Karpas-422 (cell line): ENCODE measurements at places on chromosomes 16 and 17.

DNA sequence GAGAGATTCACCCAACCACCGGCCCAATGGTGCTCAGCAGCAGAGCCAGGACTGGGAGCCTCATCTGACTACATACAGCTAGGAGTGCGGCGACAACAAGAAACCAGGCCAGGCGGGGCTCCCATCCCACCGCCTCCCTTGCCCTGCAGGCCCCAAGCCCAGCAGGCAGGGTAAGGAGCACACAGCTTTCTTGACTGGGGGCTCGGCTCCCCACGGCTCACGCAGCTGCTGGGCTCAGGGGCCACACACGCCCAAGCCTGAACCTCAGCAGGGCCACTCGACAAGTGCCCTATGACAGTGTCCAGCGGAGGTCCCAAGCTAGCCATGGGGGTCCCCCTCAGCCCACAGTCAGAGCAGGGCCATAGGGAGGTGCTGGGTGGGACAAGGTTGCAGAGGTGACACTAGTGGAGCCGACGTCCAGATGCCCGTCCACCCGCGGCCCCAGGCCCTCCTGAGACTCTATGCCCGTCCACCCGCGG, 13.7 kb downstream of the PIEZO1 start:
- DNase-seq = no peak

GRCh38 chr16:82935766-82936165, 309.0 kb downstream of the CDH13 start:
- peak; percentile 78 for DNase-seq

DNA sequence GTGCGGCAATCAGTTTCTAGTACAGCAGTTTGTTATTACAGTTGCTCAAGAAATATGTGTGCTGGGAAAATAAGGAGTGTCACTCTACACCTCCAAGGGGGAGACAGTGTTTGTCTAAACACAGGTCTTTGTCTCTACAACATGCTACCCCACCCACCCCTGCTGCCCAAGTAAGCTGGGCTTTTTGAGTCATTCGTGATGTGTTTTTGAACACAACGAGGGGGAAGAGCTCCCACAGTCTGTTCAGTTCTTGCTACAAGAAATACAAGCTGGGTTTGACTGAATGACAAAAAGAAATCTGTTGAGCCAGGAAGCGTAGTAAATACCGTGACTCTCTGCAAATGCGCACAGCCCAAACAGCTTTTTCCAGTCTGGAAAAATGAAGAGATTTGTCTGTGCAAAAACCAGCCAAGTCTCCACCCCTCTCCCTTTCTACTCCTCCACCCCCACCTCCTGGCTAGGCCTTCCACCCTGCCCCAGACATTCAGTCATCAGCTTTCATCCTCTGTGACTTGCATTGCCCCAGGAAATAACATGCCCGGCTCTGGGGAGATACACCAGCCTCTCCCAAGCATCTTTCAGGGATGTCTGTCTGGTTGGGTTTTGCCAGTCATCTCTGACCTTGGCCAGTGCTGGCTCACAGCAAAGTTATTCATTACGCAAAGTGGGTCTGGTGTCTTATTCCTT, 25.7 kb downstream of the CHD9 start:
- DNase-seq = peak; percentile 27

- no peak for DNase-seq
Measured at GRCh38 chr17:1120596-1121441, 59.0 kb downstream of the ABR start.

- DNase-seq = no peak
Measured at GRCh38 chr16:17301184-17301583, 169.6 kb downstream of the XYLT1 start.

GRCh38 chr17:67733449-67733848, 15.7 kb downstream of the NOL11 start:
- no peak for DNase-seq

DNA sequence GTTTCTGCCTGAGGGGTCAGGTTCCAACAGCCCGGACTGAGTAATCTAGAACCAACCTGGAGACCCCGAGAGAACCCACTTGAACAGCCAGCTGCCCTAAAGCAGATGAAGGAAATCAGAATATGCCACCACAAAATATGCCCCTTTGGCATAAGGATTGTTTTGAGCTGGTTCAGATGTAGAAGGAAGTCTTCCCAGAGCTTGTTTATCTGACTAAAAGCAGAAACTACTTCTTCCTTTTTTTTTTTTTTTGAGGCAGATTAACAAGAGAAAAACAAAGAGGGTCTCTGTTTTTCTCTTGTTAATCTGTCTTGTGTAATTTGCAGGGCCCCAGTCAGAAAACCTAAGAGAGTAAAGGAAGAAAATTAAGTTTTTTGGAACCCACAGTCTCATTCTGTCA, 53.0 kb downstream of the PECAM1 start:
- DNase-seq = no peak

- DNase-seq = peak; percentile 62
Measured at GRCh38 chr16:67649494-67649931, 4.6 kb downstream of the CARMIL2 start.

DNA sequence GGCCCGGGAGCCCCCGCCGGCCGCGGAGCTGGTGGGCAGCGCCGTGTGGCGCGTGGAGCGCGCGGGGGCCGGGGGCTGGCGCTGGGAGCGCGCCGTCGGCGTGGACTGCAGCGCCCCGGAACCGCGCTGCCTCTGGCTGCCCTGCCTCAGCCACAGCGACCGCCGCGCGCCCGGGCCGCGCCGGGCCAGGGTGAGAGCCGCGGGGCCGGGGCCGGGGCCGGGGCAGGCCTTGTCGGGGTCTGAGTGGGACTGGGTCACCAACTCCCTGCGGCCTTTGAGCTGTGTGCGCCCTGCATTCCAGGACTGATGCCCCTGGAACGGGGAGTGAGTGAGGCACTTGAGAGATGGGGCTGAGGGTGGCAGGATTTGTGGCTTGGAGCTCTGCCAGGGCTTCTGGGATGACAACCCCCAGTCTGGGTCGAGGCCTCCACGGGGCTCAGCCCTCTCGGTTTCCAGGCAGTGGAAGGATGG, 25.7 kb downstream of the ARHGAP23 start:
- no peak for DNase-seq

GRCh38 chr16:17360693-17361122, 110.1 kb downstream of the XYLT1 start:
- DNase-seq = peak; percentile 56

GRCh38 chr17:72942579-72942978, 149.9 kb downstream of the SLC39A11 start:
- no peak for DNase-seq

GRCh38 chr17:62705778-62706597, 78.5 kb downstream of the MRC2 start:
- DNase-seq = no peak

- DNase-seq = no peak
Measured at GRCh38 chr17:68821860-68822696, 133.1 kb downstream of the ABCA8 start.

GRCh38 chr17:35540589-35541404, 3.3 kb upstream of the SLFN12L start:
- no peak for DNase-seq

- no peak for DNase-seq
Measured at GRCh38 chr16:88012360-88012759, 61.1 kb downstream of the BANP start.

DNA sequence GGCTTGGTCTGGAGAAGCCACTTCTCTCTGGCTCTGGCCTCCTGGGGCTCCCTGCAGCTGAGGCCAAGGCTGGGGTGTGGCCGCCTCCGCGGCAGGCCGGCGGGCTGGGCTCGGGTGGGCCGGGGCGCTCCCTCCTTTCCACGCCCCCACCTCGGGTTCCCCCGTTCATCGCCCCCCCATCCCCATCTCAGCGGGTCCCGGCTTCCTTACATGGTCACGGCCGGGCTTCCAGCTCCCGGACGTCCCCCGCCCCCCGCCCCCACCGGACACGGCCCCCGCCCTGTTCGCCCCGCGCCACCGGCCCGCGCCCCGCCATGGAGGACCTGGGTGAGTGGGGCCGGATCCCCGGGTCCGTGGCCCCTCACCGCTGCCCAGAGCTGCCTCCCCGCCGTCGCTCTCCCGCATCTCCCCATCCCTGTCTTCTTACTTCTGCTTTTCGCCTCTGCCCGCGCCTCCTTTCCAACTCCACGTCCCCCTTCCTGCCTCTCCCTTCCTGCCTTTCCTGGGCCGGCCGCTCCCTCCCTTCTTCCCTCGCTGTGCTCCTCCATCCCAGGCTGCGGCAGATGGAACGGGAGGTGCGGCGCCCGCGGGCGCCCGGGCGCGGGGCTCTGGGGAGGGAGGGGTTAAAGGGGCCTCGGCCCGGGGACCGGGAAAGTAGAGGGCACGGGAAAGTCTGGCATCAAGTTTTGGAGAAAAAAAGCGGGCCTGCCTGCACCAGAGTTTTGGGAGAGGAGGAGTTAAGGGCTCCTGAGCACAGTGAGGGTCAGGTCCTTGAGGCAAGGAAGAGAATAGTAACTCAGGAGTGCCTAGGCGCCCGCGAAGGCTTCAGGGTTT, at the start of gene TGFB1I1:
Gene TGFB1I1 (plus strand): TSS at position 278 of the 834 bp plus-strand sequence. CDS start 37 bp downstream, at position 315.
- no peak for DNase-seq

DNA sequence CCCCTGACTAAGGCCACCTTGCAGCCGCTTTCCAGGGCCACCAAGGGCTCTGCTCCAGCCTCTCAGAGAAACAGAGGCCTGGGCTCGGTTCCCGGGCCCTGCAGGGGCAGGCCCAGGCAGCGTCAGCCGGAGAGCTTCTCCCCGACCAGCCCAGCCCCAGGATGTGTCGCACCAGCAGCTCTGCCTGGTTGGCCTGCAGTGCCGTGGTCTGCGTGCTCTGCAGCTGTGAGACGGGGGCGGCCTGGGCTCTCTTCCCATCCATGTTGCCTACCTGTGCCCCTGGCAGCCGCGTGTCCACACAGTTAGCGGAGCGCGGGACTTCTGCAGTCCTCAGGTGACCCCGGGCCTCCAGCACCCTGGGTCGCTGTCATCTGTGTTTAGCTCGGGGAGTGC, 4.8 kb downstream of the IGFALS start:
- no peak for DNase-seq

GRCh38 chr16:72850021-72850420, 197.9 kb downstream of the ZFHX3 start:
- no peak for DNase-seq

- DNase-seq = no peak
Measured at GRCh38 chr16:17605784-17606183, 135.0 kb upstream of the XYLT1 start.

DNA sequence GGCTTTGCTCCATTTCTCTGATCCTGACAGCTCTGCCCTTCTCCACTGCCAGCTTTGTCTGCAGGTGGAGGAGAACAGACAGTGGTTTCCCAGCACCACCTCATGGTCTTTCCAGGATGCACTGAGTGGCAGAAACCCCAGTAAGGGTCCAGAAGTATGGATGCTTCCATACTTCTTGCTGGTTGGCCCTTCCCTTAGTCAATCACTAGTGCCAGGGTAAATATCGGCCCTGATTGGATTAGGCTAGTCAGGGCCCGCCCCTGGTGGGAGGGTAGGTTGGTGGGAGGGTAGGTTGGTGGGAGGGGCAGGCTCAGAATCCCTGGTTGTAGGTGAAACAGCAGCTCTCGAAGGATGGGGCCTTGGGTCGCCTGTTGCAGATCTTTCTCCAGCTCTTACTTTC, 10.2 kb downstream of the RNF213 start:
- DNase-seq = peak; percentile 82

DNA sequence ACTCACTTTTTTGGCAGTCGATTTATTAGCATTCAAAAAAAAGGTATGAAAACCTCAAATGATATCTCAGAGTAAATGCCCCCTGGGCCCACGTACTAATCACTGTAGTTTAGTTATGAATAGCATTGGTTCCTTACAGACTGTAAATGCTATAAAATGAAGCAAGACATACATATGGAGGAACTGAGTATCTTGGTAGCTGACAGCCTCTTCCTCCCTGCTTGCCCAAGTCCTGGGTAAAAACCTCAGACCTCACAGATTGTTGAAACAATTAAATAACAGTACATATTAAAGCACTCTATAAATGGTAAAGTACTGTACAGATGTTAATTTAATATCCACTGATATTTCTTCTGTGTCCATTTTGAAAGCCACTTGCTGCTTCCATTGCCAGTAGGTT, 33.2 kb upstream of the ABCC11 start:
- DNase-seq = no peak

DNA sequence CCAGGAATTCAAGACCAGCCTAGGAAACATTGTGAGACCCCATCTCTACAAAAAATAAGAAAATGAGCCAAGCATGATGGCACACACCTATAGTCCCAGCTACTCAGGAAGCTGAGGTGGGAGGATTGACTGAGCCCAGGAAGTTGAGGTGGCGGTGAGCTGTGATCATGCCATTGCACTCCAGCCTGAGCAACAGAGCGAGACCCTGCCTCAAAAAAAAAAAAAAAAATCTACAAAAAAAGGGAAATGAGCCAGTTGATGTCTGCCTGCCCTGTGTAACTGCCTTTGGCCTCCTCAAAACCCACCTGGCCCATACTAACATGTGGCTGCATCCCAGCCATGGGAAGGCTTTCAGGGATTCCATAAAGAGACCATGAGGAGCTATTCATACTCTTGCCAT, 4.5 kb downstream of the RANBP10 start:
- peak; percentile 72 for DNase-seq

GRCh38 chr16:56267888-56268287, 76.6 kb downstream of the GNAO1 start:
- DNase-seq = no peak

GRCh38 chr16:12392585-12393091, 411.0 kb downstream of the CPPED1 start:
- DNase-seq = no peak

DNA sequence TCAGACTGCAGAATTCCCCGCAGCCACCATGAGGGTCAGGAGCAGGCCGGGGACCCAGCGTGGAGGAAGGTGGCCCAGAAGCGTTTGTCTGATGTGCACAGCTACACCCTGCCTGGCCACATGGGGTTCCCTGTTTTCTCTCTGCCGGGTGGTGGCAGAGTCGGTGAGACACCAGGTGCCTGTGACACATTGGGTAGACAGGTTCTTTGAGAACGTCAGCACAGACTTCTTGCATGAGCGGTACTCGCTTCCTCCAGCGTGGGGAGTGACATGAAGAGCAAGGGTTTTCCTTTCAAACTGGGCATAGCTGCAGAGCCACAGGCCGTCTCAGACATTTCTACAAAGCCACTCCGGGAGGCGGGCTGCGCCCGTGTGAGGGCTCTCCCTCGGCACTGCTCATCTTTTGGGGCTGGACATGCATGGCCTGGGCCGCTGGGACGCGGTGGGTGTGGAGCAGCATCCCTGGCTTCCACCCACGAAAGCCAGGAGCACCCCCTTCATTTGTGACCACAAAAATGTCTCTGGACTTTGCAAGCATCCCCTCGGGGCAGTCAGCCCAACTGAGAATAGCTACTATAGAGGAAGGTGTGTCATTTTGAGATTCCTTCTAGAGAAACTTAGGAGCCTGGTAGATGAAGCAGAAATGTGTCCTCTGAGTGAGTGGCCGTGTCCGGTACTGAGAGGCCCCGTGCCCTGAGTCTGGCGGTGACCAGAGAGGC, 26.0 kb downstream of the NME3 start:
- no peak for DNase-seq
